ENCODE measurements at places on chromosomes 3 and 15.

GRCh38 chr3:133474251-133474801 is 74.5 kb downstream of the BFSP2 start:
- DNase-seq: no peak

GRCh38 chr15:79004336-79004735 is 59.5 kb upstream of the CTSH start:
- no peak for DNase-seq

DNA sequence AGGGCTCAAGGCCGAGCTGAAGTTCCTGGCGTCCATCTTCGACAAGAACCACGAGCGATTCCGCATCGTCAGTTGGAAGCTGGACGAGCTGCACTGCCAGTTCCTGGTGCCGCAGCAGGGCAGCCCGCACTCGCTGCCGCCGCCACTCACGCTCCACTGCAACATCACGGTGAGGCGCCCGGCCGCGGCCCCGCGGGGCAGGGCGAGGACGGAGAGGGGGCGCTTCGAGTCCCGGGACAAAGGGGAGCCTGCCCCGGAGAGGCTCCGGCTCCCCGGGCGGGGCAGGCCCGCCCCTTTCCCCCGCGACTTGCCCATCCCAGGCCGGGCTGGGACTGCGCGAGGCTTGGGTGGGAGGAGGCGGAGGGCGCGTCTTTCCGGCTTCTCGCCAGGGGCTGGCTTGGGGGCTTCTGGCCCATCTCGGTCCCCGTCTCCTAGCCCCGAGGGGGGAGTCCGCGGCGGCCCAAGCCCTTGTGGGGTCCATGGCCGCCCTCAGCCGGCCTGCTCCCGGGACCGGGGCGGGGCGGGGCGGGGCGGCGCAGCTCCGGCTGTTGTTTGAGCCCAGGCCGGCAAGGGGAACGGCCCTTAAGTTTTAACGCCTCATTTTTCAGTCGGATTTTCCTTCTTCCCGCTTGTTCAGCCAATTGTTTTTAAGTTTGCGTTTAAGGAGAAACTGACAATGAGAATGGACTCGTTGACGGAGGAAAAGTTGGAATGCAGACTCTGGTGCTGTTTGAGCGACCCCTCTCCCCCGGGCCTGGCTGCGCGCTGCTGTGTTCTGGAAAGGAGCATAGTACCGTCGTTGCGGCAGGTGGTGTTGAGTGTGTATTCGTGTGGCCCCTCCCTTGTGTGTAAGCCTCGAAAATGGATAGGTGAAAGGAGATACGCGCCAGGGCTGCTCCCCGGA is 683 bp downstream of the UBE2Q2 start:
- DNase-seq: peak; percentile 18

- DNase-seq: no peak
Measured at GRCh38 chr15:96448923-96449322, 118.4 kb downstream of the NR2F2 start.

DNA sequence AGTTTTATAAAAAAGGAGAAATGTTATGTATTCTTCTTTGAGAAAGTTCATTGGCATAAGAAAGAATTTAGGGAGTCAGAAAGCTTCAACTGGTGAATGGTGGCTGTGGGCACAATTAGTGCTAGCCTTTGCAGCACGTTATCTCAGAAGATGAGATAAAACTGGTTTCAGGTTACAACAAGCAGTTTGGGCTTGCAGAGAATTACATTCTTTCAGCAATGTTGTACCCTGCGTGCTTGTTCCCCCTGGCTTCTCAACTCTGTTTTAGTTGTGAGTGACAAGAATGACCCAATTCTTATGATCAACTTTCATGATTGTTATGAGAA is 31.6 kb upstream of the ACP3 start:
- DNase-seq: no peak

GRCh38 chr3:10772271-10773161 is 43.5 kb upstream of the SLC6A11 start:
- no peak for DNase-seq

DNA sequence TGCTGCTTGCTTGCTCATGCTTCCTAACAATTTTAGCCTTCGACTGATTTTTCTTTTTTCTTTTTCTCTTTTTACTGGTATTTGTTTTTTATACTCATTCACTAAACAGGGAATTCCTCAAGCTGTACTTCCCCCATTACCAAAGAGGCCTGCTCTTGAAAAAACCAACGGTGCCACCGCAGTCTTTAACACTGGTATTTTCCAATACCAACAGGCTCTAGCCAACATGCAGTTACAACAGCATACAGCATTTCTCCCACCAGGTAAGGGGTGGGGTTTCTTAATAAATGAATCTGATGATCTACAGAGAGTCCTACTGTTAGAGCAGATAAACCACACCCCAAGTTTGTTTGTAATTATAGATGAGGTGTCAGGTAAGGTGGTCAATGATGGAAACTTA is 178.8 kb downstream of the MBNL1 start:
- no peak for DNase-seq

DNA sequence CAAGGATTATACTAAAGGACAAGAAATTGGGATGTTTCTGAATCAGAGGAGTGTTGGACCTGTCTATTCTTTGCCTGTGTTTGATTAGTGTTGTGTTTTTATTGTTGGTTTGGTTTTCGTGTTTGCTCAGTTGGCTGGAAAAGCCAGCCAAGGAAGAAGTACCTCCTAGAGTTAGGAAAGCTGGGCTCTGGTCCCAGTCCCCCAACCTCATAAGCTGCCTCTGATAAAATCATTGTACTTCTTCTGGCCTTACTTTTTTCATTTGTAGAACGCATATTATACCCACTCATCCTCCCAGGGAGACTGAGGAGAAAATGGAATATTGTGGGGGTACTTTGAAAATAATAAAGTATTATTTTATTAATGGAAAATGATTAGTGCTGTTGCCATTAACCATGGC is 177.4 kb upstream of the TRIM42 start:
- no peak for DNase-seq

GRCh38 chr3:33171580-33171979 is 47.0 kb downstream of the SUSD5 start:
- no peak for DNase-seq

DNA sequence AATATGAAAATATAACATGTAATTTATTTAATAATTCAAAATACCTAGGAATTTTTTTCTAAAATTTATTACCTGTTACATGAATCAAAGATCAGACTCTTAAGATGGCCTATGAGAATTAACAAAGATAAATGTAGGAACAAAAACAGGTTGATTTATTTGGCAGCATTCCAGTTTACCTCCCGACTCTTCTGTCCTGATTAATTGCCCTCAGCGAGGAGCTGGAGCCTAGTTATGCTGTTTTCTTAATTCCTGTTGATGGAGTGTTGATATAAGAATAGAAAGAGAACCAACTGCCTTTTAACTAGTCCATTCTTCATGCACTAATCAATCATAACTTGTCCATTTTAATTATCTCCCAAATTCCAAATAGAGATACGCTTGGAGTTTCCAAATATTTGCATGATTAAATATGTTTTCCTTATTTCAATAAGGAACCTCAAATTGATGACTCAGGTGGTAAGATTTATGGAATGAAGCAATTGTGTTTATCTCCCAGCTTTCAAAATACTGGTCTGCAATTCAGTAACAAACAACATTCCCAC is 10.6 kb upstream of the CPB1 start:
- no peak for DNase-seq

DNA sequence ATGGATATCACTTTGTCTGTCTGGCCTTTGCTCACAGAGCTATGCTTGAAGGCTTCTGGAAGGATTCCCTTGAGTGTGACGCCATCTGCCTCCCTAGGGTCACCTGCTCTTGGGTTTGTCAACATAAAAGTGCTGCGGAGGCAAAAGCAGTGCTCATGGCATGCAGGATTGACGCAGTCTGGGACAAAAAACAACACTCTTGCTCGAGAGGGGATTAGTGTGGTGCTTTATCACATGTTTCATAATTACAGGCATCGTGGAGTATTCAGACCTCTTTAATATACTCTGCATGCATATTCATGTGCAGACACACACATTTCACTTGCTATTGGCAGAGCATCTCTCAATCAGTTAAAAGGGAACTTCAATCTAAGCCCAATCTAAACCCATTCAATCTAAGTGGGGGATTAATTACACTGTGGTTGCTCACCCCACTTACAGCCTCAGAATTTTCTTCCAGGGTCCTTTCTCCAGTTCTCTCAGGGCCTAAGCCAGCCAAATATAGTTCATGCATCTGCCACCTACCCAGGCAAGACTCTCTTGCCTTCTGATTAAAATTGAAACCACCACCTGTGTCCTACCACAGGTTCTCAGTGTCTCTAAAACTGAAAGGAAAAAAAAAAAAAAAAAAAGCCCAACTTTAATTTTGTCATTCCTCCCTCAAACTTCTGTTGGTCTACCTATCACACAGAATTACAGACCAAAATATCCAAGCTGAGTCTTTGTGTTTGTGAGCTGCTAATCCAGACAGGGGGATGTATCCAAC is 75.6 kb downstream of the BFSP2 start:
- DNase-seq: no peak

- no peak for DNase-seq
Measured at GRCh38 chr3:193803288-193803687, 210.3 kb downstream of the OPA1 start.

DNA sequence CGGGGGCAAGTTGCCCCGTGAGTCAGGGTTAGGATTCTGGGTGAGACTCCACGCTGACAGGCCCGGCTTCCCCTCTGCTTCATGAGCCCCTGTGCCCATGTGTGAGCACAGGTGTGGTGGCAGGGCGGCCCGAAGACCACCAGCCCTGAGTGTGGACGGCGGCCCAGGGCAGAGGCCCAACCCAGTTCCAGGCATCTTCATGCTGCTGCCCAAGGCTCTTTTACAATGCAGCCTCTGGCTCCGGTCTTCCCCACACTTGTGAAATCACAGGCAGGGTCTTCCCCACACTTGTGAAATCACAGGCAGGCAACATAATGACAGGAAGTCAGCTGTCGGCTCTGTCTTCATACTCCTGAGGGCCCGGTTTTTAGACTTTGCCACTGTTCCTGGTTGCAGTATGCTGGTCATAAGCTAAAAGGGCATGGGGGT is 78.8 kb downstream of the AAGAB start:
- no peak for DNase-seq

DNA sequence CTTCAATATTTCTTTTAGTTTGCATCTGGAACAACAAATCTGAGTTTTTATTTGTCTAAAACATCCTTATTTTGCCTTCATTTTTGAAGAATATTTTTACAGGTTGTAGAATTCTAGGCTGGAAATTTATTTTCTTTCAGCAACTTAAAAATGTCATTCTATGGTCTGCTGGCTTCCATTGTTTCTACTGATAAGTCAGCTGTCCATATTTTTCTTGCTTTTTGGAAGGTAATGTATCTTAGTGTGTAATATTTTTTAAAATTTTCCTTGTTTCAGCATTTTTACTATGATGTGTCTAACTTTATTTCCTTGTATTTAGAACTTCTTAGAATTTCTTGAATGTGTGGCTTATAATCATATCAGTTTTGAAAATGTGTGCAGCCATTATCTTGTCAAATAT is 37.0 kb downstream of the SEMA6D start:
- DNase-seq: no peak

DNA sequence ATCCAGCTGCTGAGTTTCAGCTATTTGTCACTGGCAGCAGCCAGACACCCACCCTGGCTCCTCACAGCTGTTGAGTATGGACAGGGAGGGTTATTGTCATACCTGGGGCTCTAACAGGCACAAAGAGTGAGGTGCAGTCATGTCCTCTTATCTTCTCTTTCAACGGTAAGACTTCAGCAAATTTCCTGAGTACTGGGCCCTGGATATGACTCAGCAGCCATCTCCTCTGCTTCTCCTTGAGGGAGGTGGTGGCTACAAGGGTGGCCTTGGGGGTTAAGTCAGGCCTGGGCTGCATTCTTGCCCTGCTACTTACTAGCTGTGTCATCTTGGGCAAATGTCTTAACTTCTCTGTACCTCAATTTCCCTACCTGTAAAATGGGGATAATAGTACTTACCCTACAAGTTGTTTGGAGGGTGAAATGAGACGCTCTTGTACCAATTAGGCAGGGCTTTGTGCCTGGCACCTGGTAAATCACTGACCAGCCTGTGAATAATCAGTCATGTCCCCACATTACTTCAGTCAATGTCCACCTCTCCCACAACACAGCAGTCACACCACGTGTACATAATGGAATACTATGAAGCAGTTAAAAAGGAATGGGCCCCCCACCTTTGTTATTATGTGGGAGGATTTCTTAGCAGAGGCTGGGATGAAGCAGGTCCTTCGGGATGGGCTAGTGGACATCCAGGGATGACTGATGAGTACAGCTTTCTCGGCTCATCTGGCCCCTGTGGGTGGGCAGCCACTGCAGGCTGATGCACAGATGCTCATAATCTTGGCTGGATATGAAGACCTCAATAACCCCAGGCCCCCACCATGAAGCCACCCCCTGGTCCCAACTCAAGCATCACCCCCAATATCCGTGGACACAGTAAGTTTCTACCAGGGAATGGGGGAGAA is 528.8 kb downstream of the SHQ1 start:
- DNase-seq: no peak

GRCh38 chr3:46960081-46960701 is 16.4 kb downstream of the CCDC12 start:
- DNase-seq: no peak

- DNase-seq: no peak
Measured at GRCh38 chr15:67085237-67085817, 19.9 kb downstream of the SMAD3 start.

GRCh38 chr3:124926426-124927101 is 8.0 kb downstream of the MUC13 start:
- no peak for DNase-seq

GRCh38 chr3:115623044-115623868 is at the start of gene GAP43:
GAP43 (plus strand) TSS chr3:115623510; CDS start chr3:115623690, 180 bp downstream.
- DNase-seq: no peak

DNA sequence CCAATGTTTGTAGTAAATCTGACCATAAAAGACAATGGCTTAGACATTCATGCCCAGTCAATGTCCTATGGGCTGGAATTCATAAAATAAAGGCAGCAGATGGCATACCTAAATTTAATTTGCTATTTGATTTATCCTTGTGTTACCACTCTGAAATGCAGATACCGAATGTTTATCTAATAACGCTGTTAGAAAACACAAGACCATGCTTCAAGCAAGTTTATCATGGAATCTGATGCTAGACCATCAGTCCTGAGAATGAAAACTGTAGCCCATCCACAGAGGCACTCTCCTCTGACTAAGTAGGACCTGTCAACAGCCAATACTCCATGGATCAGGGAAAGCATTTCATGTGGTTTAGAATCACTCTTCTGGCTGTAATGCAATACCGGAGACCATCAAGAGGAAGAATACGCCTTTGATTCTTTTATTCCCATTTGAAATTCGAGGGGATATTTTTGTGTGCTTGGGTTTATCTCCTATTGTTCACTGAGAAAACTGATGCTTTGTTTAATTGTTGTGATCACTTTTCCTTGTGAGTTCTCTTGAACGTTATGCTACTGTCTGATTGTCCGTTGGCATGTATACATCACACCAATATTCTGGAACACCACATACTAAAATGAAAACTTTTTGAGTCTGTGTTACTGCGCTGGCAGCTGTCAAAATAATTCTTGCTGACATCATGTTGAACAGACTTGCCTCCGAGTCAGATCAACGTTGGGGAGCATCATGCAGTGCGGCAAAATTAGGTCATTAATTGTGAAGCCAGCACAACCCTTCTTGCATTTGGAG is 12.1 kb upstream of the CPB1 start:
- no peak for DNase-seq

DNA sequence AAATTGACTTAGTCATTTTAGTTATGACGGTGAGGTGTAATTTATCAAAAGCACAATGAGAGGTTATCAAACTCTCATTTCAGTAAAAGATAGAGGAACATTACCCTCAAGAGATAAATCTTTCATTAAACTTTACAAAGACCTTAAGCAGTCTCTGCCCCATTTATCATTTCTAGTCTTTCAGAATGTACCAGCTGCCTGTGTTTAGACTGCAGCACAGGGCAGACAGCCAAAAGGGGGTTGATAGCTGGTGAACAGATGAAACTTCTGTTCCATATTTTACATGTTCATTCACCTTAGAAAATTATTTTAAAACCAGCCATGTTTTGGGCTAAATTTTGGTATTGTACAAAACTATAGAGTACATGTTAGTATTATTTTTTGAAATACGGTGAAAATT is 514.6 kb upstream of the CNTN3 start:
- DNase-seq: no peak

Measured in activated gamma-delta T cell treated with anti-CD3 and anti-CD28 coated beads, Interleukin-2, amount 50 U/mL, for 16 hours (primary cell).